ENCODE measurements at places on chromosomes 2 and 18.

GRCh38 chr2:11009891-11010290 lies 98.2 kb downstream of the KCNF1 start:
- no peak for DNase-seq

GRCh38 chr2:111975819-111976218 lies 77.4 kb downstream of the MERTK start:
- DNase-seq: no peak

DNA sequence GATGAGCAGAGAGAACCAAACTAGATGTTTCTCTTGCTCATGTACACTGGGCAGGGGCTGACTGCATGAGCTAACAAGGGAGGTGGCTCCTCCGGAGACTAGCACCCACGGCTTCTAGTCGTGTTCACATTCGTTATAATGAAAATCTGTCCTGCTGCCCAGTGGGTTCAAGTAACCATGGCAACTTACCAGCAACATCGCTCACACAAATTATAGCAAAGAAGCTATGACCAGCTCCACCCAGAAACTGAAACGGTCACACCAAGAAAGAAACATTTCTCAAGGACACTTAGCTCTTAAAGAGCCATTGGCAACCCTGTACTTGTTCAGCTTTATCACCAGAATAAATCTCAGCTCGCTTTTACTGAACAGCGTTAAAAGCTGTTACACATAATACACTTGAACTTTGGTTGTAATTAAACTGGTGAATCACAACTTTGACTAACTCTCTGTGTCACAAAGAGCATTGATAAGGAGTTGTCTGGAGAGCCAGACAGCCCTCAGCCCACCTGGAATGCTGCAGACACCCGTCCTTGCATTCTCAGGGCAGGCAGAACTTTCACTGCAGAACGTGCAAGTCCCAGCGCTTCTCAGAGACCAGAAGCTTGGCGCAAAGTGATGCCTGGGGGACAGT lies 141.2 kb downstream of the PID1 start:
- no peak for DNase-seq

DNA sequence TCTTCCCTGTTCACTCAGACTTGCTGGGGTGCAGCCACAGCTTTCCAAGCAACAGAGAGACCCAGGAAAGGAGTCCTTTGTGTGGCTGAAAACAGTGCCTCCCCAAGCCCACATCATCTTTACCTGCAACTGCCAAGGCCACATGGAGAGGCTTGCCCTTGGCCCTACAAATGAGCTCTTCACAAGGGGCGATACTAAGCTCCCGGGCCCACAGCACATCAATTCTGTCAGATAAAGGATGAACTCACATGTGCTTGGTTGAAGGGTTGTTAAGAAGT lies 42.3 kb upstream of the SH3RF3 start:
- no peak for DNase-seq

GRCh38 chr2:24891201-24891600 lies 28.8 kb downstream of the ADCY3 start:
- no peak for DNase-seq

GRCh38 chr2:181426672-181427071 lies 30.5 kb upstream of the ITGA4 start:
- no peak for DNase-seq

GRCh38 chr18:61426492-61427053 lies 93.3 kb downstream of the CDH20 start:
- no peak for DNase-seq

- DNase-seq: peak; percentile 77
These were observed 378.5 kb upstream of the ID2 start for GRCh38 chr2:8303322-8303832.

DNA sequence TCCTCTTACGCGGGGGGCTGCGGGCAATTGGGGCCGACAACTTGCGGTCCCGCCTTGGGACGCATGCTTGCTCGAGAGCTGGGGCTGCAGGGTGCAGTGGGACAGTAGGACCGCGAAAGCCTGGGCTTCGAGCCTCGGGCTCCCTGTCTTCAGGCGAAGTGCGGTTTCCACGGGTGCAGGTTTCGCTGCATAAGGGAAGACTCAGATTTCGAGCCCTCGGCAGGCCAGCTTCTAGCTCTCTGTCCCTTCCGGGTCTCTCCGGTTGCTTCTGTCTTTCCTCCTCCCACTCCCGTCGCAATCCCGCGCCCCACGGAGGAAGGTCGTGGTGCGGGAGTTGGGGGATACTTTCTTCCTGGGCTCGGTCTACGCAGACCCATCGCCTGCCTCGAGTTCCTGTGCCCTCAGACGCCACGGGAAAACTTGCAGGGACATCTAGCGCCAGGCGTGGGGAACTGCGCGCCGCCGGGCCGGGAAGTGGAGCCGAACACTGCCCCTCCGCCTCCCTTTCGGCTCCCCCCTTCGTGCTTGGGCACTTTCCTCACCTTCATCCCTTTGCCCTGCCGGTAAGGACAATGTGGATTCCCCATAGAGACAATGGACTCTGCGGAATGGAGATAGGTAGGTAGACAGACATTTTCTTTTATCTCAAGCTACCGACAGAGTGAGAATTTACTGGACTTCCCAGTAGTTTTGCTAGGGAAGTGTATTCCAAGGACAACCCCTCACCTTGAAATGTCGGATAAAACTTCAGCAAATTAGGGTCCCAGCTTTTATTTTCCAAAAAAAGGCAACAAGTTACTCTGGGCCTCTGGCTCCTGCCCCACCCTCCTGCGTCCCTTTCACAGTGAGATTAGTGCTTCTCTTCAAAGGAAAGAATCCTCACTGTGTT lies 4.2 kb upstream of the HOXD13 start:
- DNase-seq: peak; percentile 23
